BJ (cell line): ENCODE measurements at places on chromosomes 2 and 18. TPM values are rescaled to one million over a fixed set of nuclear protein-coding genes. Genes with fewer than 3 reads are reported as not detected.
A peak's percentile ranks its signal among the peaks of the same experiment; 100 is the strongest.

Gene LGALSL
- 4.1 and 4.9 TPM in 2 replicates for polyA plus RNA-seq

DNA sequence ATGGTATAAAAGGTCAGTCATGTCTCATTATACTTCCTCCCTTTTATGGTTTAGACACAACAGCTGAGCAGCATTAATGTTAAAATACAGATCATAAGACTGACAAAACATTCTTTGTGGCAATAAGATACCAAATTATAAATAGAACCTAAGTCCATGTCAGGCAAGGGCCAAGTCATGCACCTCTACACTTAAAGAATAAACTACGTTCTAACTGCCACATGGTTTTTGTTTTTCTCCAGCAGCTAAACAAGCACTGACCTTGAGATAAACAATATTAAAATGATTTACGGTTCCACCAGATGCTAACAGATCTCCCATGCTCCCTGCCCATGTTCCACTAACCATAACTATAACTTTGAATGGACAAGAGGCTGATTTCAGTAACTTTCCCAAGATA lies 368.6 kb upstream of the TFPI start:
- DNase-seq: peak; percentile 38

DNA sequence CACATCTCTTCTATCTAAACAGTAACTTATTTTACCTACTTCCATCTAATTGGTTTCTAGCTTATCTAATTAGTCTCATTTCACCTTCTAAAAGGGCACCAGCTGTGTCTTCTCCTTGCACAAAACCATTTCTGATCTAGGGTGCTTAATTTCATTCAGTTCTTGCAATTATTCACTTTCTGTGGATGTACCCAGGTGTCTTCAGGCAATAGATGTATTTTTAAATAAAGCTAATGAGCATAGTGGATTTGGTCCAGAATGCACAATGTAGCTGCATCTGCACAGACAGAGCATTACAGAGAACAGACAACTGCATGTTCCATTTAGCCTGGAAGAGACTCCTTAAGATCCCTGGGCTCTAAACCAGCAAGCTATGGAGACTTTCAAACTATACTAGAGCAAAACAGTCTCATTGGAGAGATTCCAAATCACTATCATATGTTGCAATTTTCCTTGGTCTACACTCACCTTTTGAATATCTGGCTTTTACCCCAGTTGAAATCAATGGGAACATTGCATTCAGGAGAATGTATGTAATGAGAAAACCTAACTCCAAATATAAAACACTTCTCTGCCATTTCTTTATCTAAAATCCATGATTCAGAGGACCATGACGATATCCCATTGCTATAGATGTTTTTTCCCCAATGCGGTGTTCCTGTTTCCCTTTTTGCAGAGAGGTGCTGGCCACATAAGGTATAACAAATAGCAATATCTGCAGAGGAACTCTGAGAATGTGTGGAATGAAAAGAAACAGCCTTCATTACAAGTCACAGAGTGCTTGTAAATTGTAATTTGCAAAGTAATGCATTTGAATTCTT lies 3.5 kb upstream of the RFX8 start:
- no peak for DNase-seq

GRCh38 chr2:100877555-100877954 lies 57.6 kb downstream of the NPAS2 start:
- DNase-seq: no peak

- no peak for DNase-seq
Observed at GRCh38 chr18:46184727-46185126, 80.5 kb downstream of the HAUS1 start.

Gene MYO7B
- polyA plus RNA-seq: 0.07 and 0.36 TPM in 2 replicates

GRCh38 chr2:223102040-223102400 lies 50.0 kb downstream of the KCNE4 start:
- no peak for DNase-seq

- DNase-seq: peak; percentile 24
Observed at GRCh38 chr18:7177116-7177744, 53.7 kb upstream of the LRRC30 start.

DNA sequence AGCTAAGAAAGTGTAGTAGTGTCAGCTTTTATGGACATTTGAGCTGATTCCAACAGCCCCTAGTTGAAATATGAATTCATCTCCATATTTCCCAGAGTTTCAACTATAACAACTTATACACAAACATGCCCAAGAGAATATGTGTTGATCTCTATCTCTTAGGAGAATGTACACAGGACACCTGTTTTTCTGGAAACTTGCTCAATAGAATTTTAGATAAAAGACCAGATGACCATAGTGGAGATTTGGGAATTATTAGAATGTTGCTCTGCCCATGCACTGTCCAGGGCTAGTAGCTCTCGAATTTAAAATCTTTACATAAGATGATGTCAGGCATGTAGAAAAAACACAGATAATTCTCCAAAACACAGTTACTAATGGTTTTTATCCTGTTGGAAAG lies 162.3 kb upstream of the VRK2 start:
- DNase-seq: no peak

Gene ANKRD53
- polyA plus RNA-seq: 0.36 and 0.43 TPM in 2 replicates

GRCh38 chr18:47109720-47110119 lies 40.6 kb downstream of the HDHD2 start:
- no peak for DNase-seq

DNA sequence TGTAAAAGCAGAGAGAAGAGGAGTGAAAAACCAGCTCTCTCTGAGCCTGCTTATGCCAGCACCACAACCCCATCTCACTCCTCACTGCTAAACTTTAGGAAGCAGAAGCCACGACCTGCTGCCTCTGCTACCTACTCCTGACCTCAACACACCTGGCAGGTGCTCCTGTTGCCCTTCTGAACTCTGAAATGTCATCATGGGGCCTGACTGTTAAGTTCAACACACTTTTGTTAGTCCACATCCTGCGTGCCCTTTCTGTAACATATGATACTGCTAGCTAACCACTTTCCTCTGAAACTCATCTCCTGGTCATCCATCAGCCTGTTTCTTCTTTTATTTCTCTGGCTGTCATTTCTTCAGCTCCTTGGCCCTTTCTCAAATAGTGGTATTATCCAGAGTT lies 118.1 kb downstream of the EPB41L3 start:
- DNase-seq: no peak

DNA sequence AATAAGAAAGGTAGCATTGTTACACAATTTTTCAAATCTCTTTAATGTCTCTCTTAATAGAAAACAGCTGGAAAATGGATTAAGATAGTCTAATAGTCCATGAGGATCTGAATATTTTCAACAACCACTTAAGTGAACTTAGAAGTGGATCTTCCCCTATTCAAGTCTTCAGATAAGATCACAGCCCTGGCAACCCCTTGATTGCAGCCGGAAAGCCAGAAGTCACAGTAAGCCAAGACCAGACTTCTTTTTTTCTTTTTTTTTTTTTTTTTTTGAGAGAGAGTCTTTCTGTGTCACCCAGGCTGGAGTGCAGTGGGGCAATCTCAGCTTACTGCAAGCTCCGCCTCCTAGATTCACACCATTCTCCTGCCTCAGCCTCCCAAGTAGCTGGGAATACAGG lies 18.6 kb upstream of the ZC3H15 start:
- no peak for DNase-seq

Gene DSG2
- 0.01 TPM in 2 replicates for polyA plus RNA-seq

DNA sequence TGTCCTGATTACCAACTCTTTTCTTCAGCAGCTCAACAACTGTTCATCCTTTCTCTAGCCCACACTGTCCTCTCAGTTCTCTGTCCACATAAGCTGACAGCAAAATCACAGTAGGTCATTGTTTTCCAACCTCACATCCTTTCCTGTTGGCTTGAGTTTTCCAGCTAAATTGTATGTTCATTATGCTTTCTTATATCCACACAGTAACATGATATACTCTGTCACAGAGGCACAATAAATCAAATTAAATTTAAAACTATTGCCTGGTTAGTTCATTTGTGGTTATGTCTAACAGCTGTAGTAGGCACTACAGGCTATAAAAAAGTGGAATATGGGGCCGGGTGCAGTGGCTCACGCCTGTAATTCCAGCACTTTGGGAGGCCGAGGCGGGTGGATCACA lies 179.9 kb downstream of the ETAA1 start:
- DNase-seq: no peak

GRCh38 chr18:6058941-6059340 lies 163.6 kb upstream of the TMEM200C start:
- DNase-seq: peak; percentile 19

DNA sequence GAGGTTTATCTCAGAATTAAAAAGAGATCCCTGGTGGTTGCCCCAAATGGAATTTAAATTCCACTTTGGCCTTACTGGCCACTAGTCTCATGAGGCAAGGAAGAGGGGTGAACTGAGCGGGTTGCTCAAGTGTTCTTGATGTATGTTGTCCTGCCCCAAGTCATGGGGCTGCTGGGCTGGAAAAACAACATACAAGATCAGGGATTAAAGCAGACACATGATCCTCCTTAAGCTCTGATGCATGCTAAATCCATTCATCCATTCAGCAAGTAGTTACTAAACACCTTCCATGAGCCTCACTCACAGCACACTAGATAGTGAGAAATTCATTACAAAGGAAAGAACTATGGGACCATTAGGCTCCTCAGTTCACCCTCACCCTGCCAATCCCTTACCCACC lies 196.3 kb downstream of the MREG start:
- no peak for DNase-seq

DNA sequence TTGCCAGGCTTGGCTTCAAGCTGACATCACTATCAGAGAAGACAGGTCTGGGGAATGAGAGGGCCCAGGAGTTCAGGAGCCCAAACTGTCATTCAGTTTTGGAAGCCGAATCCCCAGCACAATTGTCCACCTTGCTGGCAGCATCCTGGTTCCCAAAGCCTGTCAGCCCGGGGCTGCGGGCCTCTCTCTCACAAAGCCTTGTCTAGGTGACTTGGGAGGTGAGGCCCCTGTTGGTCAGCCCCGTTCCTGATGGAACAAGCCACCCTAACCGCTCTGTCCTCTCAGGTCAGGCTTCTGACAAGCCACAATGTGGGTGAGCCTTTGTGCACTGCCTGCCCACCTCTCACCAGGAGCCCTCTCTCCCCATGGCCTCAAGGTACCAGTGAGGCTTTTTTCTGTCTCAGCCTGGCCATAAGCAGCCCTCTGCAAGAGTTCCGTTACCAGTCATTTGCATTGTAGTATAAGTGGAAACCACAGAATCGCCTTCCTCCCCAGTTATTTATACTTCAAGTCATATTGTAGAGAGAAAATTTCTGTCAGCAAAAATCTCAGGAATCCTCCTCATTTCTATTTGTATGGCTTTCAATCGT lies 100.6 kb downstream of the MSH2 start:
- no peak for DNase-seq

Gene ABCG8
- not detected in 2 replicates for polyA plus RNA-seq

- DNase-seq: no peak
Observed at GRCh38 chr2:43715300-43716098, 39.3 kb upstream of the C1GALT1C1L start.

- no peak for DNase-seq
Observed at GRCh38 chr2:29659178-29659577, 262.2 kb downstream of the ALK start.

Gene TEX44
- not detected in 2 replicates for polyA plus RNA-seq

Gene EDAR
- not detected in 2 replicates for polyA plus RNA-seq

- no peak for DNase-seq
Observed at GRCh38 chr2:60472663-60473289, 80.7 kb downstream of the BCL11A start.

Gene NEURL3
- polyA plus RNA-seq: not detected in 2 replicates

DNA sequence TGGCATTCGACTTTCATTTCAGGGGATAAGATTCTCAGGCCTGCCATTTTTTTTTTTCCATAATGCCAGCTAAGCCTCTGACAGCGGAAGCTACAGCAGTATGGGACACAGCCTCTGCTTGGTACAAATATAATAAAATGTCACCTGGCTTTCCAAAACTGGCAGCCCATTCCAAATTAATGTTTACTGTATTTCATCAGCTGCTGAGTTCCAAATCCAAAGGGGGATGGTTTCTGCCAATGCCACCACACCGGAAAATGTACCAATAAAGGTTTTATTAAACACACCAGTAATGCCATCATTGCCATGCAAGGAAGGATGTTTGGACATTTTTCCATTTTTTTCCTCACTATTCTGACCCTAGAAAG lies 275.8 kb upstream of the CCDC68 start:
- no peak for DNase-seq

DNA sequence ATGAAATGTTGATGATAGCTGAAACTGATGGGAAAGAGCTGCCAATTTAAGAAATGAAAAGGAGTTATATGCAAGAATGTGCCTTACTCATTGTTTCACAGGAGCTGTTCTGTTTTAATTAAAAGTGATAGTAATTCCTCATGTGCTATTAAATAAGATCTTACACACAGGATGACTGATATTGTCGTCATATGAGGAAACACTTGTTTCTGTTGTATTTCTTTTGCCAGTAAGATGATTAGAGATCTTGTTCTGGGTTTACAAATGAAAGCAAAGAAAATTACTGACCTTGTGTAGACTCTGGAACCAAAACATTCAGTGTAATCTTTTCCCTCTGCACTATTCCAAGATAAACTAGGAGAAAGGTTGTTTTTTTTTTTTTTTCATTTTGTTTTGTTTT lies 123.6 kb downstream of the MAP3K20 start:
- no peak for DNase-seq

DNA sequence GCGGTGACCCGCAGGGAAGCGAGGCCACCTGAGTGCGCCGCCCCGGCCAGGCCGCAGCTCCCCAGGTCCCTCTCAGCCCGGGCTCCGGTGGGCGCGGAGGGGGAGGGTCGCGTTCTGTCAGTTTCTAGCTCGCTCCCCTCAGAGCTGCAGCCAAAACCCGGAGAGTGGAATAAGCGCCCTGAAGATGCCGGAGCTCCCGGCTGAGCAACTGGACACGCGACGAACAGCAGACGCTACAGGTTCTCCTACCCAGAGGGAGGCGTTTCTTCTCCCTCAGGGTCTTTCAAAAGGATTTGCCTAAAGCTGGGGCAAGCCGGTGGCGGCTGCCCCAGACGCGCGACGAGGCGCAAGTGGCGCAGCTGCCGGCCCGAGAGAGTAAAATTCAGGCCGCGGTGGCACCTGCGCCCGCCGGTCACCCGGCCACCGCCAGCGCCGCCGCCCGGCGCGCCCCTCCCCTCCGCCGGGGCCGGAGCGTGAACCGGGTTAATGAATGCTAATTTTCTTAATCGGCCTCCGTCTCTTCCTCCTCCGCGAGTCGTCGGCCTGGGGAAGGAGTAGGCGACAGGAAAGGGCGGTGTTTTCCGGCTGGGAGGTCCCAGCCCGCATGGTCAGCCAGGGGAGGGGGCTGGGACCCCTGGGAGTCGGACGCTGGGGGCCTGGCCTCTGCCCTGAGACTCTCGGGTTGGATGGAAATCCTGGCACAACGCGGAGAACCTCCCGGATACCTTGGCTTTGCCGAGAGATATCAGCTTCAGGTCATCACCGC lies 845 bp upstream of the CDC42EP3 start:
- DNase-seq: peak; percentile 22

- no peak for DNase-seq
Observed at GRCh38 chr18:57583297-57583835, 3.1 kb downstream of the FECH start.

GRCh38 chr2:232886176-232886575 lies 16.1 kb downstream of the SNORC start:
- no peak for DNase-seq

GRCh38 chr2:142030735-142031134 lies 100.1 kb downstream of the LRP1B start:
- DNase-seq: no peak

- DNase-seq: no peak
Observed at GRCh38 chr18:76389716-76390115, 105.3 kb downstream of the ZNF516 start.

Gene UGT1A10
- polyA plus RNA-seq: not detected in 2 replicates

GRCh38 chr18:26233208-26233607 lies 7.0 kb downstream of the TAF4B start:
- DNase-seq: no peak
